ENCODE measurements at places on chromosomes 3 and 15. TPM values are rescaled to one million over a fixed set of nuclear protein-coding genes. Genes with fewer than 3 reads are reported as not detected.

Gene CLDN1
- total RNA-seq, result not detected

Gene VEPH1
- total RNA-seq, result 25.3 TPM

Gene TMEM158
- not detected for total RNA-seq

Gene CKMT1B
- total RNA-seq, result 30.9 TPM

Gene STRC
- total RNA-seq, result not detected

Gene AGBL1
- not detected for total RNA-seq

Gene EPHB3
- total RNA-seq, result 3.9 TPM

Gene CMTM7
- 12.4 TPM for total RNA-seq

DNA sequence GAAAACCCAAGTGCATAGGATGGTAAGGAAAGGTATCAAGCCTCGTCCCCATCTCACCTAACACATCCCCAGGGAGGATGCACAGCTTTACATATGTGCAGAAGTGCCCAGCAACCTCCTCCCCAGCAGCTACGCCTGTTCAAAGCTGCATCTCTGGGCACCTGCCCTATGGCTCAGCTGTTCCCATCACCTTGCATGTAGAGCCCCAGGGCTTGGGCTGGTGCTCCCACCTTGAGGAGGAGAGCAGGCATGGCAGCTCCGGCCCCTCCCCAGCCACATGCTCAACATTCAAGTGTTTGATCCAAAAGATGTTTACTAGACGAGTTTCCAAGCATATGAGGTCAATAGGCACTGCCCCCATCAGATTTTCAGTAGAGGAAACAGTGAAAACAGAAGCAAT lies 173.5 kb downstream of the ATP10A start:
- DNase-seq, result no peak

- no peak for DNase-seq
Measured at GRCh38 chr3:189071446-189071845, 100.3 kb upstream of the TPRG1 start.

DNA sequence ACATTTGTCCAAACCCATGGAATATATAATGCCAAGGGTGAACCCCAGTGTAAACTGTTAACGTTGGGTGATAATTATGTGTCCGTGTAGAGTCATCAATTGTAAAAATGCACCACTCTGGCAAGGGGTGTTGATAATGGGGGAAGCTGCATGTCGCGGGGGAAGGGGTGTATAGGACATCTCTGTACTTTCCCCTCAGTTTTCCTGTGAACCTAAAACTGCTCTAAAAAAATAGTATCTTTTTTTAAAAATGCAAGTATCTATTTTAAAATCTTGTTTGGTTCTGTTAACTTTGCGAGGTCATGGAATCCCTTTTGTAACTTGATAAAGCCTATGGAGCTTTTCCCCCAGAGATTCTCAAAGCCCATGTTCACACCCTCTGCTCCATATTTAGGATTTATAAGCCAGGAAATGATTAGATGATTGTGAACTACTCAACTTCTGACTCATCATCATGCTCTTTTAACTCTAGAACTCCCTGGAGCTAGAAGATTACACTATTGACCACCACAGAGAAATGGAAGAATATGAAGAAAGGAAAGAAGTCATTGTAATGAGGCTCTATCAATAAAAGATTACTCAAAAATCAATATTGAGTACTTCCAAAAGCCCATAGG lies 56.1 kb upstream of the C3orf49 start:
- DNase-seq, result no peak

DNA sequence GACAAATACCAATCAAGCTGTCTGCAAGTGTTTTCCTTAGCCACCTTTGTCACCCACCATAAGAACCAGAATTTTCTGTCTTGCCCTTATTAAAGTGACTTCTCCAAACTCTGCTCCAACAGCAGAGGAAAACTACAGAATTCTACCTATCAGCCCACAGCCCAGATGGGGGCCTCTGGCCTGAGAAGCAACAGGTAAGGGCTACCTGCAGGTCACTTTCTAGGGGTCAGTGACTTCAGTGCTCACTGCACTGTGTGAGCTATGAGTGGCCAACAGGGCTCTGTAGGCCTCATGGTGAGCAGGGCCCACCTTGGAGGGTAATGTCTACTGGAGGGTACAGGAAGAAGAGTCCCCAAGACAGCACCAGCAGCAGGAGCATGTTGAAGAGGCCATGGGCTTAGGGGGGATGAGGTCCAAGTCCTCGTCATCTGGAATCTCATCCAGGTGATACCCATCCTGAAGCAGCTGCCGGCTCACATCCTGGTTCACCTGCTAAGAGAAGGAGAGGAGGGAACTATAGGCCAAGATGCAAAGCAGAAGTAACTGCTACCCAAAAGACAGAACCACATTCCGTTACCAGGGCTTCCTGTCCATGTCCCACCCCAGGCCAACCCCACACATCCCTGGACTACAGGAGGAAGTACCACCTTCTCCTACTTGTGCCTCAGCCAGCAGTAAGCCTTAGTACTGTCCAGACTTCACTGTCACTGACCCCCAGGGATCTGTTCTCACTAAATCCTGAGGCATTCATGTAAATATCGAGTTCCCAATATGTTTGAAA lies 4.2 kb downstream of the FAM219B start:
- DNase-seq, result no peak

DNA sequence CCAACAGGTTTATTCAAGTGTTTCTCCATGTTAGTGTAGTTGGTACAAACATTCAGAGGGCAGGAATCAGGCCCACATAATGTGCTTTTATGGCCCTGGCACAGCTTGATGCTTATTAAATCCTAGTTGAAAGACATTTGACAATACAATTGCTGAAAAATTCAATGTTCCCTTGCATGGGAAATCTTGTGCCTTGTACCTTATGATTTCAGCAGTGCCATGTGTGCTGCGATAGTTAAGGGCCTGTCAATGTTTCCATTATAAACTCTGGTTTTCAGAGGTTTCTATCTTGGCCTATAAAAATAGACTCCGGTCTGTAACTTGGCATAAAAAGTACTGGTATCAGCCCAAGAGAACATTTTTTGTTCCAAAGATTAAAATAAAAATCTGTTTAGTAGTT lies 207.2 kb downstream of the TBC1D5 start:
- DNase-seq, result no peak

- DNase-seq, result no peak
Measured at GRCh38 chr15:85620690-85621049, 174.1 kb downstream of the KLHL25 start.

DNA sequence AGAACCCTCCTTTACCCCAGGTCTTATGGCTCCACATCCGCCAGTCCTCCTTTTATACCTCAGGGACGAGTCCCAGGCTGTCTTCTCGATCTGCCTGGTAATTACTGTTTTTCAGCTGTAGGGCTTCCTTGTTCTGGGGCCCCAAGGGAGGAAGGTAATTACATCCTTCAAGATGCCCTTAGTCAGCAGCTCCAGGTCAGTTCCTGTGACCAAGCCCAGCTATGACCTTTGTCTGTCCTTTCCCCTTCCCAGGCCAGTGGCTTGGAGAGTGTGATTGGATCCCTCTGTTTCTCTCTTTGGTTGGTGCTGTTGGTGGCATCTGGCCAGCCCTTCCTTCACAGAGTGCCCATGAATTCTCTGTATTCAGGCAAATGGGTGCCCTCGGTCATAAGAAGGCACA lies 92.6 kb downstream of the AAGAB start:
- DNase-seq, result no peak

DNA sequence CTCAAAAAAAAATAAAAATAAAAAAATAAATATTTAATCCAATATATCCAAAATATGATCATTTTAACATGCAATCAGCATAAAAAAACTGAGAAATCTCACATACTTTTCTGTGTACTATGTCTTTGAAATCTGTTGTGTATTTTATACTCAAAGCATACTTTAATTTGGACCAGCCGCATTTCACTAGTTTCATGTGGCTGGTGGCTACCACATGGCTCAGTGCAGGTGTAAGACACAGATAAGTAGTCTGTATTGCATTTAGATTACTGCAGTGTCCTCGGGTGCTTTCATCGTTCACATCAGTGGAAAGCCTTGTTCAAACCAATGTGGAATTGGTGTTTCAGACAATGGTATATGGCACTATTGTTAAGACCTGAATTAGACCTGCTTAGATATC lies 11.0 kb downstream of the CRTC3 start:
- DNase-seq, result no peak

GRCh38 chr3:67401921-67402320 lies 252.5 kb downstream of the SUCLG2 start:
- no peak for DNase-seq

DNA sequence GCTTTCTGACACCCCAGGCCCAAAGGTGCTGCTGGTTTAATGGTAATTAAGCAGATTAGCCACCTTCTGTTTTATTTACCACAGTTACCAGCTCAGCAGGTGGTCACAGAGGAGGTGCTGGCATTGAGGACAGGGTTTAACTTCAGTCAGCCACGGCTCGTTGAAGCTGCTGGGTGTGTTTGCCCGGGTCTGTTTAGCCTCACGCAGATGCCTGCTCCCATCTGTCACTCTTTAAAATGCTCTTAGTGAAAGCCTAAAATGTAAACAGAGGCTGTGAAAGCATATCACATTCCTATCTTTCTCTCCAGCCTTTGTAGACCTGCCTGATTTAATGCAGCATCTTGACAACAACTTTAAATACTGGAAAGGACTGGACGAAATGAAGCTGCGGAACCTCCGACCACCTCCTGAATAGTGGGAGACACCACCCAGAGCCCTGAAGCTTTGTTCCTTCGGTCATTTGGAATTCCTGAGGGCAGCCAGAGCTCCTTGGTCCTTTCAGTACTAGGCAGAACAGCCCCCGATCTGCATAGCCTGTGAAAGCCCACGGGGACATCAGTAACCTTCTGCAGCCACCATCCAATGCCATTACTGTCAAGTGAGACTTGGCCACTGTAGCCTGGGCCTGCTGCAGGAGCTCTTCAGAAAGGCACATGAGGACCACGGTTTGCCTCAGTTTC lies 156.0 kb downstream of the PDE8A start:
- peak; percentile 1 for DNase-seq

GRCh38 chr3:34012102-34012461 lies 213.7 kb downstream of the PDCD6IP start:
- no peak for DNase-seq

GRCh38 chr3:106048946-106049481 lies 180.2 kb upstream of the CBLB start:
- no peak for DNase-seq

GRCh38 chr3:183377307-183377959 lies 51.0 kb downstream of the MCF2L2 start:
- DNase-seq, result no peak

- no peak for DNase-seq
Measured at GRCh38 chr15:70880781-70881180, 11.5 kb downstream of the THAP10 start.

DNA sequence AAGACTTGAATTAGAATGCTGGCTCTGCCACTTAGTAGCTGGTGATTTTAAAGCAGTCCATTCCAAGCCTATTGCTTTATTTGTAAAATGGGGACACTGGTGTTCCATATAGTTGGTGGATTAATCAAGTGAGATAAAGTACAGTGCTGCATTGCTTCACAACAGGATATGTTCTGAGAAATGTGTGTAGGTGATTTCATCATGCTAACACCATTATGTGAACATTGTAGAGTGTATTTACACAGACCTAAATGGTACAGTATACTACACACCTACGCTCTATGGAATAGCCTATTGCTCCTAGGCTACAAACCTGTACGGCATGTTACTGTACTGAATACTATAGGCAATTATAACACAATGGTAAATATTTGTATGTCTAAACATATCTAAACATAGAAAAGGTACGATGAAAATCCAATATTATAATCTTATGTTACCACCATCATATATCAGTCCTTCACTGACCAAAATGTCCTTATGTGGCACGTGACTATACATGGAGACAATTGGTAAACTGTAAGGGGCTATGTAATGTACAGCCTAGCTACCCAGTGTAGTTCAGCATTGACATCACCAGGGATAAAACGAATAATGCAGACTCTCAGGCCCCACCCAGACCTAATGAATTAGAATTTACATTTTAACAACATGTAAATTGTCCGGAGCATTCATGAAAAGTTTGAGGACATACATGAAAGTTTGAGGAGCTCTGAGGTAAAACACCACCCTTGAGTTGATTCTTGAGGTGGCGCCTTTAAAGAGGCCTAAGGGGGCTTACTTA lies 121.4 kb upstream of the BFSP2 start:
- DNase-seq, result no peak

DNA sequence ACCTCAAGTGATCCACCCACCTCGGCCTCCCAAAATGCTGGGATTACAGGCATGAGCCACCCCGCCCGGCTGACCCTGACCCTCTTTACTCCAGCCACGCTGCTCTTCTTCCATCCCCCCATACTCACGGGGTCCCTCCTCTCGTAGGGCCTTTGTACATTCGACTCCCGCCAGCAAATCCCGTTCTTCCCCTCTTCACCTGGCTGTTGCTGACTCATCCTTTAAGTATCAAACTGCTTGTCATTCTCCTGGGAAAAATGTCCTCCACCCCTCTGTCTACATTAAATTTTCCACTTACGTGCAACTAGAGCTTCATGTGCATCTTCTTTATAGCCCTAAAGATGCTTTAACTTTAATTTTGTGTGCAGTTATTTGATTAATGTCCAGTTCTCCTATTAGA lies 203.1 kb downstream of the OPA1 start:
- no peak for DNase-seq

DNA sequence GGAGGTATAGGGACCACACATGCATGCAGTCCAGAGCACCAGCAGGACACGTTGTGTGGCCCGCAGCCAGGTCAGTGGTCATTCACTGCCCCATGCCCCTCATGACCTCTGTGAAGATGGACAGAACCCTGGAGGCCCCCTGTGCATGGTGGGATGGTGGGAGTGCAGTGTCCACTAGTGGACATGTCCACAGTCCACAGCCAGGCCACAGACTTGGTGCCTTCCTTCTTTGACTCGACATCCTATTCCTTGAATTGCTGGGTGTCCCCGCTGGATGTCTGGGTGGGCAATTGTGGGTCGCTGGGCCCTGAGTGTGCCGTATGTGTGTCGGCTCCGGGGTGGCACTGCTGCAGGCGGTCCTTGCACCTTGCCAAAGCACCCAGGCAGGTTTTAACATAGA lies 35.7 kb downstream of the KLF15 start:
- DNase-seq, result no peak
